ENCODE measurements at places on chromosomes 2 and 18.

GRCh38 chr2:137380610-137381009, 583.7 kb upstream of the HNMT start:
- no peak for DNase-seq

DNA sequence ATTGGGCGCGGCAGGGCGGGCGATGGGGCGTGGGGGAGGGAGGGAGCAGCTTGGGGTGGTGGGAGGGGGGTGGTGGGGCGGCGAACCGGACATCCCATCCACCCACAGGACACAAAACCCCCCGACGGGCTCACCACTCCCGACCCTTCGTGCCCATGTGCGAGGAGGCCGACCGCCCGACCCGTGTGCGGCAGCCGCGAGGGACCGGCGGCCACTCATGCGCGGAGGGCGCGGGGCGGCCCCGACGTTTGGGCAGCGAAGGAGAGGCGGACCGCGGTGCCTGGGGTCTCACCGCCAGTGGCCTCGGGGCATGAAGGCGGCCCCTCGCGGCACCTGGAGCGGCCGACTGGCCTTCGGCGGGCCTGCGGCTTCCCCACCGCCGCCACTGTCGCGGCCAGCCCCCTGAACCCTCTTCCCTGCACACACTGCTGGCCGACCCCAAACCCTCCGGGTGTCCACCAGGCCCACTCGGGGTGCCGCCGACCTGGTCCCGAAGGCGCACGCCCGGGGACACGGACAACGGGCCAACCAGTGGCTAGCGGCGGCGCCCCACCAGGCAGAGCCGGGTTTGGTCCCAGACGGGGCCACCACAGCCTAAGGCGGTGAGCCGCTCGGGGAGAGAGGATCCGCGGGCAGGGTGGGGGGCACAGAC, 94.6 kb upstream of the ANKRD30BL start:
- DNase-seq = no peak

DNA sequence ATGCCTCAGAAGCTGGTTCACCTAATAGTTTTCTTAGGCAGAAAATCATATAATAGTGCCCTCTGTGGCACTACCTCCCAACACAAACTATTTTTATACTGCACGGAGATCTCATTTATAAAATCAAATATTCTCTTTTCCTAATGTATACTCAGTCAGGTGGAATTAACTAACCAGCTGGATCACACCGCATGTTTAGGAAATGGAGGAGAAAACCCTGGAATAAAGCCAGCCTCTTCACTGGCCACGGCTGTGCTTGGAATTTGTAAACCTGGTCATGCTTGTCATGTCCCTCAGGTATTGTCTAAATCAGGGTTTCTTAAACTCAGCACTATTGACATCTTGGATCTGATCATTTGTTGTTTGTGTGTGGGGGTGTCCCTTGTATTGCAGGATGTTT, 85.6 kb downstream of the DOCK10 start:
- DNase-seq = no peak

DNA sequence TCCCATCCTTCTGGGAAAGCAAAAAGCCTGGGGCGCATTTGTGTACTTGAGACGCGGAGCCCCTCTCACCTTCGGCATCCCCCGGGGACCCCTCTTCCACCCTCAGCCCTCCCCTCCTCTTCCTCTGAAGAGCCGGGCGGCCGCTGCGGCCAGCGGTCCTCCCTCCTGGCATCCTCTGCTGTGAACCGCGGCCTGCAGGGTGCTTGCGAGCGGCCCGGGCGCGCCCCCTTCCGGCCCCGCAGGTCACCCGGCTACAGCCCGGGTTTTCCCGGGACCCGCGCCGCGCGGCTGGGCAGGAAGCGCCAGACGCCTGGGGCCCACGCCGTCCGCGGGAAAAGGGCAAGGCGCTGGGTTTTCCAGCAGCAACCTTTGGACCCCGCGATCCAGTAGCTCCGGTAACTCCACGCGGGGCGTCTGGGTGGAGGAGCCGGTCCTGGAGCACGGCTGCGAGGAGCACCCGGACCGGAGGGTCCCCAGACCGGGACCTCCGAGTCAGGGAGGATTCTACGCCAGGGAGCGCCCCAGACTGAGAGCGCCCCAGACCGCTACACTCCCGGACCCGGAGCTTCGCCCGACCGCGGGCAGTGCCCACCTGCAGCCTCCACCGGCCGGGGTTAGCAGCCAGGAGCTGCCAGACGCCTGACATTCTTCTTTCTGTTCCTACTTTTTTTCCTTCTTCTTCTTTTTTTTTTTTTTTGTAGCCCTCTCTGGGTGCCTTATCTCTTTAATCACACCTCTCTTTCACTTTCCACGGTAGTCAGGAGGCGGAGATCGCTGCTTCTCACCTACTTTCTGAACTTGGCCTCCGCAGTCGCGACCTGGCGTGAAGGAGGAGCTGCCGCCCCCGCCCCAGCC, at the start of gene IL18R1:
IL18R1 (plus strand) TSS at position 271 of the 855 bp plus-strand sequence. CDS start 6,865 bp downstream, outside the sequence.
- peak; percentile 63 for DNase-seq

- DNase-seq = no peak
These were observed 80.6 kb downstream of the ARHGAP15 start for GRCh38 chr2:143209570-143210445.

- no peak for DNase-seq
These were observed 168.7 kb downstream of the TMEM247 start for GRCh38 chr2:46647766-46648742.

- no peak for DNase-seq
These were observed 180.2 kb downstream of the LTBP1 start for GRCh38 chr2:33126958-33127357.

DNA sequence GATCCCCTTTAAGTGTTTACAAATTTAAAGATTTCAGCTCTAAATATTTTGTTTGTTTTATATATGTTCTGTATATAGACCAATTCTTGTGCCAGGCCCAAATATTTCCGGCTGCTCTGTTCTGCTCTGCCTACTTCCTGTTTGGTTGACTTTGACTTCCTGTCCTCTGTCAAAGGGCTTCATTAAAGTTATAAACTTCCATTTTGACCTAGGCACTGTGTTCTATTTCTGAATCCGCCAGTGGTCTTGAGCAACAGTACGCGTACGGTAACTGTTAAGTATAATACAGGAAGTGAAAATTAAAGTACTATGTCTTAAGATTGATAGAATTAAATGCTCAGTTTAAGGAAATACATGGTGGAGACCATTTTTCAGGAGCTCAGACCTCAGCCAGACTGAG, 13.5 kb upstream of the REL start:
- no peak for DNase-seq

DNA sequence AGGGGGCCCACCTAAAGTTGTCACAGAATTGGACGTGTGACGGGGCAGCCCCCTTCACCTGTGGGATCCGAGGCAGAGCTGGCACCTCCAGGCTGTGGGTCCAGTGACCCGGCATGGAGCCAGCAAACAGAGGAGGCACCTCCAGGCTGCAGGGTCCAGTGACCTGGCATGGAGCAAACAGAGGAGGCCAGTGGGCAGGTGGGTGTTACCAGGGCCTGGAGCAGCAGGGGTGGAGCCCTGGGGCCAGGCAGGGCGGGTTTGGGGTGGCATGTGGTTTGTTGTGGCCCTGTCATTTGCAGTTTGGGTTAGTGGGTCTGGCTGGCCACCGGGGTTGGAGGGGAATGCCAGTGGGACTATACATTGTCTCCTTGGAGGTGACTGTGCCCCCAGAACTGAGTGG, 68.2 kb downstream of the HPCAL1 start:
- no peak for DNase-seq

GRCh38 chr2:172947461-172948153, 128.0 kb upstream of the MAP3K20 start:
- DNase-seq = no peak

- DNase-seq = no peak
These were observed 138.1 kb upstream of the REG3G start for GRCh38 chr2:78887446-78887845.

- no peak for DNase-seq
These were observed 138.4 kb downstream of the OTX1 start for GRCh38 chr2:63189026-63189425.

DNA sequence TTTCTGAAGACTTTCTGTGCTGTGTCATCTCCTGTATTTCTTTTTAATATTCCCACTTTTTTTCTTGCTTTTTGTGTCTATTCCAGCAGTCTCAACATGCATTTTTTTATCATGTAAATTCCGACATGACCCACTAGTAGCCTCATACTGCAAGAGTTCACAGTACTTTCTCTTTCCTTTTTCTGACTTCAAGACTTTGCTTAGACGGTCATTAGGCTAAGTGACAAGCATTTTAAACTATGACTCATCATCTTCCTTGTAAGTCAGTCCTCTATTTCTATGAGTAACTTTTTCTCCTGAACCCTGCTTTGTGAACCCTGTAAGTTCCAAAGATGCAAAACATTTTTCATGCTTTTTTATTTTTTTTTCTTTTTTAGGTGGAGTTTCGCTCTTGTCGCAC, 381.2 kb downstream of the TXNL1 start:
- DNase-seq = no peak

DNA sequence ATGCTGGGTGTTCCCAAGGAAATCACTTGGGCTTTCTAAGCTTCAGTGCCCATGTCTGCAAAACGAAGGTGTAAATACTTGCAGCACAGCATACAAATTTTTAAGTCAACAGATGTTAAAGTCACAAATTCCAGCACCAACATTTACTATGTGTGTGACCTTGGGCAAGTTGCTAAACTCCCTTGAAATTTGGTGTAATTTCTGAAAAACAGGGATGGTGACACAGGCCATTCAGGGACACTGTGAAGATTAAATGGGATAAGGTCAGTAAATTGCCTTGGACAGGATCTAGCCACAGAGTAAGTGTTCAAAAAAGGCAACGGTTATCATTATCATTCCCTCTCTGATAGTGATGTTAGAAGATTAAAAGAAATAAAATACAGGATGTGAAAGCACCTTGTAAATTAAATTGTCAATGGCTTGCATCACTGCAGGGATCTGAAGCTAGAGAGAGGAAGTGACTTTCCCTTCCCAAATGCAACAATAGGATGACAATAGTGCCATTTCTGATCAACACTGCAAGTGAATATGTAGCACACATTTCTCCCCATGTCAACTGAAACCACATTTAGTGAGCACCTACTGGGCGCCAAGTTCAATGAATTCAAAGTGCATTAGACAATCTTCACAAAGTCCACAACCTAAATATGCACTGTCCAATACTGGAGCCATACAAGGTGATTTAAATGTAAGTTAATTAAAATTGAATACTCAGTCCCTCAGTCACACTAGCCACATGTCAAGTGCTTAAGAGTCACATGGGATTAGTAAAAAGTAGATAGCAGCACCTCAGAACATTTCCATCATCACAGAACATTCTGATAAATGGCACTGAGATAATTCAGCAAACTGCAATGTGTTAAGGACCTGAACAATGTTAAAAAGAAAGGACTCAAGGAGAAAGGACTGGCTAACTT, 81.2 kb downstream of the STK39 start:
- DNase-seq = no peak

- DNase-seq = no peak
These were observed 8.8 kb downstream of the NABP1 start for GRCh38 chr2:191686729-191687128.

Data from stimulated activated CD4-positive, alpha-beta T cell treated with anti-CD3 and anti-CD28 coated beads, TNF-alpha, amount 100 ng/mL, for 4 hours (primary cell).